Esophagus squamous epithelium (tissue), 5 donors: ENCODE measurements at places on chromosomes 13 and 19.

DNA sequence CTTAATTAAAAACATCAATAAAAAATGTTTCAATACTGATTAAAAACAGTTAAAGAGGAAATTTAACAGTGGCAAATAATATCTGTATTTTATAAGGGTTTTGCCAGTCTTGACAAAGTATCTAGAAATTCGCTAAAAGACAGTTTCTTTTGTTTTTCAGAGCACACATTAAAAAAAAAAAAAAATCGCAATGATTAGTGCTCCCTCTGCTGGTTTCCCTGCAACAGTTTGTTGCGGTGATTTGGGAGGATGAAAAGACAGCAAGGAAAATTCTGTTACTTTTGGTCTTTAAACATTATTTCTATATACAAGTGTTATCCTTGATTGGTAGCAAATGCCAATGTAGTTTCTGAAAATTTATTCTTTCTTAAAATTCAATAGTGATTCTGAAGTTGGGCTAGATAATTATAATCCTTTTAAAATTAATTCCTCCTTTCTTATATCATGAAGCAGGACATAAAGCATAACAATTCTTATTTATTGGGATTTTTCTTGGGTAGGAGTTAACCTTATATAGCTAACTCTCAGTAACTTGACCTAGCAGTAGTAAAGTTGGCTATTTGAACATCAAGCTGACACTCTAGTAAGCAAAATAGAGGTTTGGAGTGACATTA is 23.1 kb upstream of the SPRY2 start:
- no peak for DNase-seq

- no peak for DNase-seq
These were observed 166.9 kb downstream of the DCLK1 start for GRCh38 chr13:35964011-35964862.

DNA sequence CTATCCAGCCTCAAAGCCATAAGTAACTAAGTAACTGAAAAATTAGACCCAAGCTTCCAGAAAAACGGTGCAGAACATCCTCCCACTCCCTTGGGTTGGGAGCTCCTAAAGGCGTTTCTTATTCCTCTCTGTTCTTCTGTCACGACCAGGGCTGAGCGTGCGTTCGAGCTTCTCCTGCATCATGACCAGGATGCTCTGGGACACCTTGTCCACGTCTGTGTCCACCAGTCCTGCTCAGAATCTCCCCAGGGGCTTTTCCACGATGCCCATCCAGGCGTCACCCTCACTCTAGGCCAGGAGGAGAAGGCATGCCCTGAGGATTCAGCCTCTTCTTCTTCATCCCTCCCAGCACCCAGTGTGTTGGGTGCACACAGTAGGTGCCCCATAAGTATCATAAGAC is 37.8 kb upstream of the GAS6 start:
- DNase-seq = no peak

DNA sequence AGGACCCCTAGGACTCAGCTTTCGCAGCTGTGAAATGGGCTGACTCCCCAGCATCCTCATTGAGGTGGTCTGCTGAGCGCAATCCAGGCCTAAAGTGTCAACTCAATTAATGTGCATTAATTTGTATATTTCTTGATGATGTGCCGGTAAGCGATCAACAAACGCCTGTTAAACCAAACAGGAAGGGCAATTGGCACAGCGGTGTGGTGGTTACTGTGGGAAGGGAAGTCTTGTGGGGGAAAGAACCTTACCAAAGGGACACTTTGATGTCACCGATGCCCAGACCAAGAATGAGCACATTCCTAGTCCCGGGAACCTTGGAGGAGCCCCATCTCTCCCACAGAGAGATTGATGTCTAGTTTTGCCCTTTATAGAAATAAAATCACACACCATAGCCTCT is 1.6 kb downstream of the JAK3 start:
- DNase-seq = no peak

- DNase-seq = no peak
These were observed 50.7 kb upstream of the USP29 start for GRCh38 chr19:57068921-57069697.

- no peak for DNase-seq
These were observed 118.8 kb downstream of the CDK8 start for GRCh38 chr13:26372747-26373146.

DNA sequence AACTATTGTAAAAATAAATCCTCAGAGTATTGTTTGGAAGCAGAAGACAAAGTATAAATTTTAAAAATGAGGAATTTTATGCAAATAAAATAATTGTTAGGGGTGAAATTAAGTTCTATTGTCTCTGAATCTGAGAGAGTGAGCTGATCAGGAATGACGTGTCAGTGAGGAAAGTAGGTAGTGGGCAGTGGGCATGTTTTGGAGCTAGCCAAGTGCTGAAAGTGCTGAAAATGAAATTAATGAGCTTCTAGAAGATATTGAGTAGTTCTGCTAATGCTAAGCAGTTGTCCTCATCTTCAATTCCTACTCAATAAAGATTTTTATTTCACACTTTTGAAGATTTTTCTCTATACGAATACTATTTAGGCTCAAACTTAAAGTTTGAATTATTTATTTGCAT is 1167.8 kb upstream of the PCDH20 start:
- no peak for DNase-seq

GRCh38 chr13:65710514-65710913 is 1519.6 kb downstream of the PCDH9 start:
- no peak for DNase-seq

GRCh38 chr13:113058988-113059850 is 46.4 kb upstream of the F7 start:
- DNase-seq = no peak
